ENCODE measurements at places on chromosomes 1 and 21. TPM values are rescaled to one million over a fixed set of nuclear protein-coding genes. Genes with fewer than 3 reads are reported as not detected.
A peak's percentile ranks its signal among the peaks of the same experiment; 100 is the strongest.

DNA sequence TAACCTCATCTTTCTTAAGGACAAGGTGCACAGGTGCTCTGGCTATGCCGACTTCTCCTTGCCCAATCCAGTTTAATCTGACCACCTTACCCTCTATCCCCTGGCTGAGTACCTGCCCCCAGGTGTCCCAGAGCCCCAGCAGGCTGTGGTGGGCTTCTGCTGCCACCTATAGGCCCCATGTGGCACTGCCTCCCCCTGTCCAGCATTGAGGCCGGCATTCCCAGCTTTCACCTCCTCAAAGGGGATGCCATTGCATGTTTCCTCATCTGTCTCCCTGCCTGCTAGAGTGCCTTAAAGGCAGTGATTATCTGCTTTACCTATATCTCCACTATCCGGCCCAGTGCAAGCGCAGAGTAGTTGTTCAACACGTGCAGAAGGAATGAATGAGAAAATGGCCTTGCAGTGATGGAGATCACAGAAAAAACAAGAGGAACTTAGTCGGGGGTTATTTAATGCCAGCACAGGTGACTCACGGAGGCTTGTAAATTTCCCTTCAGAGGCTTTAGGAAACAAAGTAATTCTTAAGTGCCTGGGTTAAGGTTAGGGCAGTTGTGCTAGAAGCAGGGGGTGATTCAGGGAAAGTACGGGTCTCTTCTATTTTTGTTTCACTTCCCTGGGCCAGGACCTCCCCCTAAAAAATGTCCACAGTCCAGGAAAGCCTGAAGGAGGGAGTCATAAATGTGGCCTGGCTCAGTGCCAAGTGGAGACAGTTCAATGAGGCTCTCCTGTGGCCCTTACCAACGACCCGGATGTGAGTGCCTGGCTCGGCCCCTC lies 131.8 kb upstream of the NGF start:
- DNase-seq = peak; percentile 39

DNA sequence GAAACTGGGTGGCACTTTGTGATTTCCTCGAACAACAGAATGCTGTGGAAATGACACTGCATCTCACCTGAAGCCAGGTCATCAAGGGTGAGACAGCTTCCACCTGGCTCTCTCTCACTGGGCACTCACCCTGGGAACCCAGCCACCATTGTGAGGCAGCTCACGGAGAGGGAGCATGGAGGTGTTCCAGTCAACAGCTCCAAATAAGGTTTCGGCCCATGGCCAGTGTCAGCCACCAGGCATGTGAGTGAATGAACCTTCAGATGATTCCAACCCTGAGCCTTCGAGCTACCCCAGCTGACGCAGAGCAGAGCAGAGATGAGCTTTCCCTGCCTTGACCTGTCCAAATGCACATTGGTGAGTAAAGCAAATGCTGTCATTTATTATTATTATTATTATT lies 58.1 kb downstream of the SYDE2 start:
- no peak for DNase-seq

- no peak for DNase-seq
Observed at GRCh38 chr1:182262425-182262824, 129.2 kb downstream of the GLUL start.

- no peak for DNase-seq
Observed at GRCh38 chr1:36851087-36851486, 183.2 kb downstream of the GRIK3 start.

- no peak for DNase-seq
Observed at GRCh38 chr1:171769754-171770153, 11.7 kb upstream of the METTL13 start.

DNA sequence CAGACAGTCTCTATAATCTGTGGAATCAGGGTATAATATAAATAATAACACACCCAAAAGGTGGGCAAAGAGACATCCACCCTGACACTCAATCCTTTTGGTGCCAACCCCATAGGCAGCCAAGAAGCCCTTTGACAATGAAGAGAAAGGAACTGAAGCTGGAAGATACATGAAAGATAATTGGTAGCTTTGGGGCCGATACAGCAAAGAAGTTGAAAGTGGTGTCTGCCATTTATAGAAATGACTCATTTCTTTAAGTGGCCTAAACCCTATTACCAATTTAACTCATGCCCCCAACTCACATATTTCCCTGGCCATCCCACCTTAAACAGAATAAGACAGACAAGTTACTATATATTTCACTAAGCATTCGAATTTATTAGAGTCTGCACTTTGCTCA lies 167.0 kb downstream of the ZC3H11B start:
- DNase-seq = no peak

GRCh38 chr1:79519084-79519760 lies 512.7 kb upstream of the ADGRL4 start:
- DNase-seq = no peak

GRCh38 chr1:104830534-104830933 lies 1080.8 kb downstream of the AMY1C start:
- DNase-seq = no peak

DNA sequence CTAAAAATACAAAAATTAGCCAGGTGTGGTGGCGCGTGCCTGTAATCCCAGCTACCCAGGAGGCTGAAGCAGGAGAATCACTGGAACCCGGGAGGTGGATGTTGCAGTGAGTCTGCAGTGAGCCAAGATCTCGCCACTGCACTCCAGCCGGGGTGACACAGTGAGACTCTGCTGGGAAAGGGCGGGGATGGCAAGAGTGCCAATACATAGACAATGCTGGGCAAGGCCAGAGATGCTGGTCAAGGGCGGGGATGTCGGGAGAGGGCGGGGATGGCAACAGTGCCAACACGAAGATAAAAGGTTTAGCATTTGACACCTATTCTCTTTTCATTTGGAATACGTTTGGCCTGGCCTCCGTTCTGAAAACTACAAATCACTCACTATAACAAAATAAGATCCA lies 11.0 kb downstream of the SSU72 start:
- no peak for DNase-seq

DNA sequence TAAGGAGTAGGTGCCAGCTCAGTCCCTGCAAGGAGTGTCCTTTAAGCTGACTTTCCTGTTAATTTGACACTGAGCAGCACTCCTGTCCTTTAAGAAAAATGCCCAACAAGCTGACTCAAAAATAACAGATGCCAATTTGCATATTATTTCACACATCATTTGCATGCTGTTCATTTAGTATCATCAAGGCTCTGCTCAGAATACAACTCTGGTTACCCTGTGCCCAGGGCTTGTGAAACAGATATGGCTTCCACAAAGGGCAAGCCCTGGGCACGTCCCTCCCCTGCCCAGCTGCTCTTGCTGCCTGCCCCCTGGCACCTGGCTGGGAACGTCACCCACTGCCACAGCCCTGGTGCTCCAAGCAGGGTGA lies 10.3 kb downstream of the KCNN3 start:
- DNase-seq = peak; percentile 93

Gene CD2
- total RNA-seq = not detected

Gene MRPL20
- 113 TPM for total RNA-seq

Gene SDC3
- total RNA-seq = 17.6 TPM

Gene MEX3A
- total RNA-seq = 4.5 TPM

Data from myocyte (in vitro differentiated cells).